ENCODE measurements at places on chromosomes 7 and 10.

- no peak overlapping the region for H3K27ac ChIP-seq
- no peaks in the 10 kb centered on the region for H3K36me3 ChIP-seq
- no peaks in the 10 kb centered on the region for H3K4me1 ChIP-seq
- no peak for ATAC-seq
Observed at GRCh38 chr10:89494575-89494974, 40.8 kb downstream of the SLC16A12 start.

DNA sequence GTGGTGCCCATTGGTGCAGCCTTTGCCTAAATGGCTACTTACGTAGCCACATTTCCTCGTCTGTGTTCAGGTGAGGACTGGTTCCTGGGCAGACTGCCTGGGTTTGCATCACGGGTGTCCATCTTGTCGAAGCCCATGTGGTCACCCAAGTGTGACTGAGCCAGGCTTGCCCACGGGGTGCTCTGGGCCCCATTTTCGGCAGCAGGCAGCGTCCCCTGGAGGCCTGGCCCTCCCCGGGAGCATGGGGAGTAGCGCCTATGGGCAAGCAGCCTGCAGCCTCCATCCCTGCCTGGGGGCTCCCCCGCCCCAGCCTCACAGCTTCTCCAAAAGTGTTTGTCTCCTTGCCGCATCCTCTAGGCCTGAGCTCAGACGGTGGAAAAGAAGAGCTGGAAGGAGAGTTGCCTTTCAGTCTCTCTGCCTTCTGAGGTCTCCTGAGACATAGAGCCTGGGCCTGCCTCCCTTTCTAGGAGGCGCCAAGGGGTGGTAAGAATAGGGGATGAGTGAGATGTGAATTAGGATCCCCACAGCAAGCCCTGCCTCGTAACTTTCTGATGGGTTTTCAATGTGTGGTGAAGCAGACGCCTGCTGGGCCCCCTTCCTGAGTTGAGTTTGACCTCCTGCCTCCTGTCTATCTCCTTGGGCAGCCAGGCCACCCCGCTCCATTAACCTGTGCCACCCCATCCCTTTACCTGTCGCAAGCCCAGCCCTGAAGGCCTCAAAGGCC lies 42.7 kb downstream of the HTRA1 start:
- H3K27ac ChIP-seq = no peak overlapping the region
- H3K4me1 ChIP-seq = no peaks in the 10 kb centered on the region
- ATAC-seq = no peak
- no peaks in the 10 kb centered on the region for H3K36me3 ChIP-seq

DNA sequence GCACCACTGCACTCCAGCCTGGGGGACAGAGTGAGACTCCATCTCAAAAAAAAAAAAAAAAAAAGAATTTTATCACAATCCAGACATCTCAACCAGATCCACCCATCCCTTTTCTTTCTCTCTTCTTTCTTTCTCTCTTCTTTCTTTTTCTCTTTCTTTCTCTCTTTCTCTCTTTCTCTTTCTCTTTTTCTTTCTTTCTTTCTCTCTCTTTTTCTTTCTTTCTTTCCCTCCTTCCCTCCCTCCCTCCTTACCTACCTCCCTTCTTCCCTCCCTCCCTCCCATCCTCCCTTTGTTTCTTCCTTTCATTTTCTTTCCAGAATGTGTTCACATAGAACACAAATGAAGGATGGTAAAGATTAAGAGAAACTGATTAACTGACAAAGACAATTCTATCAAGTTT lies 18.1 kb upstream of the HOXA13 start:
- H3K27ac ChIP-seq = no peak overlapping the region
- peaks cover 67% of the 10 kb centered on the region for H3K27me3 ChIP-seq
- H3K4me3 ChIP-seq = no peak overlapping the region
- no peaks in the 10 kb centered on the region for H3K4me1 ChIP-seq
- H3K36me3 ChIP-seq = no peaks in the 10 kb centered on the region

DNA sequence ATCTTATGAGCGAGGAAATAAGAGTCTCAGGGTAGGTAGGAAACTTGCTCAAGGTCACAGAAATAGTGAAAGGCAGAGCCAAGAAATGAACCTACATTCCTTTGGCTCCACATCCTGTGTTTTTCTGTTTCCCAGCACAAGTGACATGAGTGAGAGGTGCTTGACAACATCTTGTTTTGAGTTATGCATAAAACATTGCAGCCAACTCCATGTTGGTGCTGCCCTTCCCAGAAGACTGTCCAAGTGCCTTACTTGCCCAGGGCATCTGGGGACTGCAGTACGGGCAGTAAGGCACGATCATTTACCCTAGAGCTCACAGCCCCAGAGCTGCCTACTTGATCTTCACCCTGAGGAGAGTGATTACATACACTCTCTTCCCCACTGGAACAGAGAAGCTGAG lies 148.8 kb downstream of the NOC3L start:
- H3K36me3 ChIP-seq = no peaks in the 10 kb centered on the region
- peaks cover 19% of the 10 kb centered on the region for H3K27me3 ChIP-seq
- no peak overlapping the region for H3K4me3 ChIP-seq
- H3K27ac ChIP-seq = no peak overlapping the region

- no peak within 1 kb of the TSS for H3K27ac ChIP-seq
- peaks cover 41% of the 10 kb centered on the region for H3K27me3 ChIP-seq
- peaks cover 5% of the 10 kb centered on the region for H3K36me3 ChIP-seq
- peak within 1 kb of the TSS; percentile 19 for H3K4me3 ChIP-seq
- no peak for ATAC-seq
Observed at GRCh38 chr10:125159932-125160855, at the start of gene CTBP2. CTBP2 (minus strand) TSS chr10:125160563.

DNA sequence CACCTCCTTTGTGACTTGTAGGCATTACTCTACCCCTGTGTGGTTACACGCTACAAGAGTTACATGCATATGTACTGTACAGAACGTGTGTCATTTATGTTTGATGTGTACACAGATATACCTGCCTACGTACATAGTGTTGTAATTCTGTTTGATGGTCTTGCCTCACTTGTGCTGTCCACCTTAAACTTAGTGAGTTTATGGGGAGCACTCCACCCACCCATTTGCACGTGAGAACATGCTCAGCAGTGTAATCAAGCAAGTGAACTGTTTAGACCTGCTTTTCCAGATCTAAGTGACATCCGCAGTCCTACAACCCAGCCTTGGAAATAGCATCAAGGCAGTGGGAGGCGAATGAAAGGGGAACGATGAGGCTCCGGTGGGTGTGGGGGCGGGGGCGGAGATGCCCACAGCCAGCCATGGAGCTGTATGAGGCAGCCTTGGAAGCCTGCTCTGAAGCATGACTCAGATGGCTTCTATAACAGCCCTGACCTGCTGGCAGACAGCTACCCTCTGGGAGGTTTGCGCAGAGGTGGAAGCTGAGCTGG lies 52.1 kb downstream of the SUFU start:
- H3K36me3 ChIP-seq = peaks cover 25% of the 10 kb centered on the region
- peaks cover 13% of the 10 kb centered on the region for H3K4me1 ChIP-seq
- H3K4me3 ChIP-seq = no peak overlapping the region
- no peaks in the 10 kb centered on the region for H3K27me3 ChIP-seq

DNA sequence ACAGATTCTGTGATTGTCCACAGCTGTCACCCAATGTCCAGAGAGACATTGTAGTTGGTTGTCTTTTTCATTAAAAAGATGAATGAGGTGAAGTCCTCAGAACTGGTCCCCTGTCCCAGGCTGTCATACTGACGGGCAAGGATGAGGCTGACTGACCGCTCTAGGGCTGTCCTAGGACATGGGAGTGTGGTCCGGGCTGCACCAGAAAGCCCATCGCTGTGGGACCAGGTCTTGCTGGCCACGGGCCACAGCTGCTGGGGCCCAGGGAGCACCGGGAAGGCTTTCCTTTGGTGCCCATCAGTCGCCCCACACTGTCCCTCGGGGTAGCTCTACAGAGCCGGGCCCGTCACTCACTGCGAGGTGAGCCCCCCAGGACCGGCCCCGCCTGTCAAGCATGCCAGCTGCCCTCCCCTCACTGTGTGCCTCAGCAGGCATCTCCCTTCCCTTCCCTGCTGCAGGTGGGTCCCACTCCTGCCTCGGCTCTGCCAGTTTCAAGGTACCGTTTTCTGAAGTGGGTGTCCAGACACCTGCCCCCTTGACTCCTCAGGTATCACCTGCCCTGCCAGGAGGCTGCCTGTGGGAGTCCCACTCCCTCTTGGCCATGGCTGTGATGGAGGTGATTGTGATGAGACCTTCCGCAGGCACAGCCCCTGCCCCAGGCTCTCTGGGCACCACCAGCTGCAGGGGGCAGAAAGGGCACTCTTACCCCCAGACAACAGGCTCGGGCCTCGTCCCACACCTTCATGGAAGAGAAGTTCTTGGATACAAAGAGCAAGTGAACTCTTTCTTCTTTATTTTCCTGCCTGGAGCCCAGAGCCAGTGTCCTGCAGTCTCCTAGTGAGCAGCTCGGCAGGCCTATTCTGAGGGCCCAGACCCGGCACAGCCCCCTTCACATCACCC lies 21.7 kb downstream of the LRRC27 start:
- H3K4me3 ChIP-seq = no peak overlapping the region
- ATAC-seq = no peak
- H3K36me3 ChIP-seq = no peaks in the 10 kb centered on the region
- no peak overlapping the region for H3K27ac ChIP-seq

DNA sequence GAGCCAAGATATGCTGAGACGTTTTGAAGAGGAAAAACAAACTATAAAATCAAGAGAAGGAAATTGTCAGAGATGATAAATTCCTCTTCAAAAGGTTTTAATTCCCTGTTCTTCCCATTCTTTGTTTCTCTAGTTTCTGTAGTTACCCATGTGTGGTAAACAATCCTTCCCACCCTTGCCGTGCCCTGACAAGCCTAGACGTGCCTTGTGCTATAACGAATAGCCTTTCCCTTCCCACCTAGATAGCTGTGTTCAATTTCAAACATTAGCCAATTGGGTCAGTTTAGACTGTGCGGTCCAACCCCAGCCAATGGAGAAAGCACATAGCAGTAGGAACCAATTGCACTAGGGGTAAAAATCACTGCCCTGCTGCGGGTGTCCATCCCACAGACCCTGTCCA lies 138.1 kb downstream of the RALA start:
- H3K27me3 ChIP-seq = no peaks in the 10 kb centered on the region
- H3K36me3 ChIP-seq = no peaks in the 10 kb centered on the region
- no peak overlapping the region for H3K27ac ChIP-seq
- H3K4me1 ChIP-seq = no peaks in the 10 kb centered on the region

DNA sequence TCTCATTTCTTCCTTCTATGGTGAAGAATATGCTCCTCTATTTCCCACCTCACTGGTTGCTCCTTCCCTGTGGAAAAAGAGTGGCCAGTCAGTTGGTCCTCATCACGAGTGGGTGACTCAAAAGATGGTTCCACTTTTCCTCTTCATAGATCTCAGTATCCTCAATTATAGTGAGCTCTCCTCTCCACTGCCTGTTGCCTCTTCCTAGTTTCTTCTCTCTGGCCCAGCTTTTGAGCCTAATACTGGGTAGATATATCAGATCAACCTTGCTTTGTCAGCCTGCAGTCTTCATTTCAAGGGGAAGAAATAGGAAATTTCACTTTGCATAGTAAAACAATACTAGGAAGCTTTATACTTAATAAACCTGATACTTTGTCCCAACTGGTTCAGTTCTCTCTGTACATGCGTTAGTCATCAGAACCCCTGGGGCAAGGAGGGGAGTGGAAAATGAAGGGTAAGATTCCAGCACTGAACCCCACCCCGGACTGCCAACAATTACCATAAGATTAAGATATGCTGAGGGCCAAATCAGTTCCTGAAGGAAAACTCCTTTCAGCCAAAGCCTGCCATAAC lies 15.5 kb upstream of the WNT16 start:
- ATAC-seq = no peak
- H3K4me3 ChIP-seq = no peak overlapping the region
- no peak overlapping the region for H3K27ac ChIP-seq
- no peaks in the 10 kb centered on the region for H3K36me3 ChIP-seq

- peaks cover 12% of the 10 kb centered on the region for H3K4me1 ChIP-seq
- ATAC-seq = no peak
- no peak overlapping the region for H3K27ac ChIP-seq
- H3K36me3 ChIP-seq = no peaks in the 10 kb centered on the region
- H3K4me3 ChIP-seq = no peak overlapping the region
Observed at GRCh38 chr7:36522453-36523007, 132.9 kb downstream of the ANLN start.

- no peak overlapping the region for H3K4me3 ChIP-seq
- ATAC-seq = no peak
- H3K27ac ChIP-seq = no peak overlapping the region
- H3K27me3 ChIP-seq = no peaks in the 10 kb centered on the region
- no peaks in the 10 kb centered on the region for H3K36me3 ChIP-seq
Observed at GRCh38 chr7:261341-262250, 28.4 kb upstream of the FOXL3 start.

DNA sequence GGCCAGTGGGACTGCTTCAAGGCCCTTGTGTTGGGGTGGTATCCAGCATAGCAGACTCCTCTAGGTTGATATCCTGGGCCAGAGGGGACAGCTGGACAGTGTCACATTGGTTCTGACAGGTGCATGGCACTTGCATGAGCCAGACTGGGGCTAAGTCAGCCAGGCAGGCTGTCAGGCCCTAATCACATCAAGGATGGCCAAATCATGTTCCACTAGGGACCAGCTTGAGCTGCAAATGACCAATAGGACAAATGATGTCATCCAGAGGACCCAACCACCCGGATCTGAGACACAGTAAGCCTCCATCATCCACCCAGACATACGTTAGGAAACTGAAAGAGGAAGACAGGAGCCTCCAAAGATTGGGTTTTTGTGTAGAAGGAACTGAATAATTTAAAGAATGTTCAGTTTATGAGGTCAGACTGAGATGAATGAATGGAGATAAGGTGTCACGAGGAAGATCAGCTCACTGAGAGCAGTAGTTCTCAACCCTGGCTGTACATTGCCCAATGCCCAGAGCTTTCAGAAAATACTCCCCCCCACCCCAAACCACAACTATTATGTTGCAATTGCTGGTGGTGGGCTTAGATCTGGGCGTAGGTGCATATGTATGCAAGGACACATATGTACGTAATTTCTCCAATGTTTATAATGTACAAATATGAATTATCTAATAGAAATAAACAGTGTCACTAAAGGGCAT lies 75.2 kb upstream of the INHBA start:
- H3K4me3 ChIP-seq = no peak overlapping the region
- H3K36me3 ChIP-seq = no peaks in the 10 kb centered on the region
- H3K27ac ChIP-seq = no peak overlapping the region
- no peak for ATAC-seq
- H3K27me3 ChIP-seq = no peaks in the 10 kb centered on the region

- no peaks in the 10 kb centered on the region for H3K36me3 ChIP-seq
- peaks cover 24% of the 10 kb centered on the region for H3K27me3 ChIP-seq
- no peak for ATAC-seq
Observed at GRCh38 chr7:104793066-104793465, 220.9 kb upstream of the KMT2E start.

DNA sequence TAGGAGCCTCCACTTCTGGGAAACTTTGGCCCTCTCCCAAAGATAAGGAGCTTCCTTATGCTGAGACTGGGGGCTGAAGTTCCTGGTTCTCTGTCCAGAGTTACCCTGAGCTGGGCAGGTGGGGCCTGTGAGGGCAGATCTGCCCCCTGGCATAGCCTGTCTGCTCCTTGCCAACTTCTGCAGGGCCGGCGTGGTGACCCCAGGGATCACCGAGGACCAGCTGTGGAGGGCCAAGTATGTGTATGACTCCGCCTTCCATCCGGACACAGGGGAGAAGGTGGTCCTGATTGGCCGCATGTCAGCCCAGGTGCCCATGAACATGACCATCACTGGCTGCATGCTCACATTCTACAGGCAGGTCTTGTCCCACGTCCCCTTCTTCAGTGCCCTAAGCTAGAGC lies 4.3 kb downstream of the SFXN3 start:
- H3K4me1 ChIP-seq = peaks cover 13% of the 10 kb centered on the region
- peaks cover 73% of the 10 kb centered on the region for H3K36me3 ChIP-seq
- no peak overlapping the region for H3K27ac ChIP-seq

Measured in activated T-helper 17 cell treated with anti-CD3 and anti-CD28 coated beads, Interleukin-2, amount 50 U/mL, for 72 hours (primary cell).